NCI-H1436 (cell line): ENCODE measurements at places on chromosomes 12 and 14.
A peak's percentile ranks its signal among the peaks of the same experiment; 100 is the strongest.

DNA sequence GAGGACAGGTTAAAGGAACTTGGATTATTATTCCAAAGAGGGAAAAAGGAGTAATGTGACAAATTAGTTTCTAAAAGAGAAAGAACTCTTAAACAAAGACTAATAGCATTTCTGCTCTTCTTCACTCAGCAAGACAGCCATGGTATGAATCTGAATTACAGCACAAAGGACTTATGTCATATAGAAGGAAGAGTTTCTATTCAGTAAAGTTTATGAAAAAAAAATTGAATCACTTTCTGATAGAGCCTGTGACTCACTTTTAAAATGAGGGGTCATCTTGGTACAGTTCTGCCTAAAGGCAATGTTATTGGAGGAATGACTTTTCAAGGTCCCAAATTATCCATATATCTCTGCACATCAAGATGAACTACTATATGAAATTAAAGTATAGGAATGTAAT, 101.7 kb downstream of the DUSP6 start:
- DNase-seq, result no peak

- DNase-seq, result no peak
Measured at GRCh38 chr14:81433378-81433777, 33.3 kb upstream of the STON2 start.

DNA sequence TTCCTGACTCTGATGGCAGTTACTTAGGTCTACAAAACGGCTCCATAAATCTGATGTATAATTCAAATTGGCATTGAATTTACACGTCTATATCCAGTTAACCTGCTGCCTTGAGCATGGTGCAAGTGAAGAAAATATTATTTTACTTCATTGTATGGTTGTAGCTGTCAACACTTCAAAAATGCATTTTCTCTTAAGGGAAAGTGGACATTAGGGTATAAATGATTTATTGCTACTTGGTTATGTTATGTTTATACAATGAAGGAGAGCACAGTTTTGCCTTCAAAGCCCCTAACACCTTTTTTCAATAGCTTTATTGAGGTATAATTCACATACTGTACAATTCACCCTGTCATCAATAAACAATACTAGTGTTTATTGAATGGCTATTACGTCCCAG, 2.0 kb upstream of the USP15 start:
- no peak for DNase-seq

DNA sequence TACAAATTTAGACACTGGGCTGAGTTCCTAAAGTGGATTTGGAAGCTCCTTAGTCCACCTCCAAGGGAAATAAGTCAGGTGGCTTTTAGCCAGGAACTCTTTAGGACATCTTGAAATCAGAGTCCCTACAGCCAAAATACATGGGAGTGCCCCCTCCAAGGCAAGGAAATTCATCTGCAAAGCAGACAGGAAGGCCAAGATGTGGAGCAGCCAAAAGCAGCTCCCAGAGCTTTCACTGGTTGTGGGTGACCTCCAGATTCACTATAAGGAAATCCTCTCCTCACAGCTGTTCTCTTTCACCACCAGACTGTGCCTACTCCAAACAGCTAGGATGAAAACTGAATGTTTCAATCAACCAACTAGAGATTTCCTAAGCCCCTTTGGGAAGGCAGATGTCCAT, 6.6 kb downstream of the TTC9 start:
- no peak for DNase-seq

- no peak for DNase-seq
Measured at GRCh38 chr12:9130244-9130643, 14.5 kb upstream of the A2M start.

- no peak for DNase-seq
Measured at GRCh38 chr12:87376722-87377121, 652.5 kb downstream of the C12orf50 start.

DNA sequence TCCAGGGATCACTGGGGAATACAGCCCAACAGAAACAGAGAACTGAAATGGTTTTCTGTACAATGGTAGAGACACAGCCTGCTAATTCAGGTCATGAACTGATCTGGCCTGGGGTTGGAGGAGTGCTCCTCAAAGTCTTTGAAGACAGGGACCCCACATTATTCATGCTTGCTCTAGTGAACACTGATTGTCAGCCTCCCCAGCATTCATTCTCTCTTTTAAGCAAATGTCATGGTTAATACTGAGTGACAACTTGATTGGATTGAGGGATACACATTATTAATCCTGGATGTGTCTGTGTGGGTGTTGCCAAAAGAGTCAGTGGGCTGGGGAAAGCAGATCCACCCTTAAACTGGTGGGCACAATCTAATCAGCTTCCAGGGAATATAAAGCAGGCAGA, 288.4 kb upstream of the NOS1 start:
- no peak for DNase-seq

- DNase-seq, result peak; percentile 43
Measured at GRCh38 chr12:120468821-120469449, 613 bp downstream of the SRSF9 start.

DNA sequence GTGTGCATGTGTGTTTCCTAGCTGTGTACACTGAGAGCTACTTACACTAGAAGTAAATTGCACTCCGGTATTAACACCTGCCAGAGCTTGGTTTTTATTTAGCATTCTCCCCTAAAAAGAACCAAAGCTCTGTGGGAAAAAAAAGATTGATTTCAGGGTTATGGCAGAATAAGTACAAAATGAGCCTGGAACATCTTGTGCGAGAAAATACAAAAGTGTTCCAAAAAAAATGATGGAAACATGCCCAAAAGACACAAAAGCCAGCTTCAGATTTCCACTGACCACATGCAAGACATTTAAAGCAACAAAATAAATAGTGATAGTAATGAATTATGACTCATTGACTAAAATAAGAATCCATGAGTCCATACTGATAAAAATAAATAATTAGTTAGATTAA, 188.3 kb downstream of the GXYLT1 start:
- DNase-seq, result no peak

DNA sequence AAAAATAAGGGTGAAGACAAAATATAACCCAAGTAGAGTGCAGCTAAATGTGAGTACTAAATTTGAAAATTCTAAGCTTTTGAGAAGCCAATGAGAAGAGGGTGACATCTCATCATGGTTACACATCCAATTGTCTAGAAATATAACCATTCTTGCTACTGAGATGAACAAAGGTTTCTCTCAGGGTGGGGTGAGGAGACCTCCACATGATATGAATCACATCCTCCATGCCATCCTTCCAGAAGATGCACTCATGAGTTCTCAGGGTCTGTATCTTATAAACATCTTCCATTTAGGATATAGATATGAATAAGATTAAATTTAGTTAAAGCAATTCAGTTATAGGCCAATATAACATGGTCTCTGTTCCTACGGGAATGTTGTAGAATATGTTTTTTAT, 38.9 kb upstream of the E2F7 start:
- DNase-seq, result no peak

- no peak for DNase-seq
Measured at GRCh38 chr14:61470261-61470960, 149.0 kb downstream of the PRKCH start.

GRCh38 chr14:48616931-48617330, 941.5 kb upstream of the MDGA2 start:
- no peak for DNase-seq

DNA sequence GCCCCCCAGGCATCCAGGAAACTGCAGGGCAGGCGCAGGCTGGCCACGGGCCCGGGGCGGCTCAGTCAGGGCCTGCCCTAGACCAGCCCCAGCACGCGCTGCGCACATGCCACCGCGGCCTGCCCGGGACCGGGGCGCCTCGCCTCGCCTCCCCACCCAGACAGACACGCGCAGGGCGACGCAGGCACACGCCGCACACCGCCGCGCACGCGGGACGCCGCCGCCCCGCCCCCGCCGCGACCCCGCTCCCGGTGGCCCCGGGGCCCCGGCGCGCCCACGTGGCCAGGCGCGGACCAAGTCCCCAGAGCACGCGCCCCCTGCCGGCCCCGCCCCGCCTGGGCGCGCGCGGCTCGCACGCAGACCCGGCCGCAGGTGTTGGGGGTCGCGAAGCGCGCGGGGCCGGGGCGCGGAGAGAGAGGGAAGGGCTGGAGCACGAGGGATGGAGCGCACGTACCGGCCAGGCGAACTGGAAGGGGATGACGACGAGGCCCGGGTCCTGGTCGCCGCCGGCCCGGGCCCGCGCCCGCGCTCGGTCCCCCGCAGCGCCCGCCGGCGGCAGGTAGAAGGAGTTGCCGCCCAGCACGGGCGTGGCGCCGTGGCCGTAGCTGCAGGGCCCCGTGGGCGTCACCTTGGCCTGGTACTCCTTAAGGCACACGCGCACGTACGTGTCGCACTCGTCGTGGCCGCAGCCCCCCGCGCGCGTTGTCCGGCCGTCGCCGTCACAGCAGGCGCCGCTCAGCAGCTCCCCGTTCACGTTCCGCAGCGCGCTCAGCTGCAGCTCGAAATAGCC, 1.1 kb downstream of the JAG2 start:
- DNase-seq, result no peak

GRCh38 chr14:86357876-86358275, 827.9 kb downstream of the FLRT2 start:
- peak; percentile 68 for DNase-seq

DNA sequence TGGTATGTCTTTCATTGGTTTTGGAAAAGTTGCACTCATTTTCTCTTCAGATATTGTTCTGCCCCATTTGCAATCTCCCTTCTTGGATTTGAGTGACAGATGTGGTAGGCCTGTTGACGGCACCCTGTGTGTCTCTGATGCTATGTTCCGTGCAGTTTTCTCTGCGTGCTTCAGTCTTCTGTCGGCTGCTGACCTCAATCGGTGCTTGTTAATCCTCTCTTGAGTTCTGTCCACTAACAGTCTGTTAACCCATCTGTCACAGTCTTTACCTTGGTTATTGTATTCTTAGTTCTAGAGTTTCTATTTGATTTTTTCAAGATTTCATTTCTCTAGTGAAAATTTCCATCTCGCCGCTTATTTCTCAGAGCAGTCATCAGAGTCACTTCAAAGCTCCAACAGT, 20.7 kb upstream of the PLD4 start:
- no peak for DNase-seq

- DNase-seq, result no peak
Measured at GRCh38 chr12:92719674-92720073, 16.9 kb downstream of the PLEKHG7 start.

DNA sequence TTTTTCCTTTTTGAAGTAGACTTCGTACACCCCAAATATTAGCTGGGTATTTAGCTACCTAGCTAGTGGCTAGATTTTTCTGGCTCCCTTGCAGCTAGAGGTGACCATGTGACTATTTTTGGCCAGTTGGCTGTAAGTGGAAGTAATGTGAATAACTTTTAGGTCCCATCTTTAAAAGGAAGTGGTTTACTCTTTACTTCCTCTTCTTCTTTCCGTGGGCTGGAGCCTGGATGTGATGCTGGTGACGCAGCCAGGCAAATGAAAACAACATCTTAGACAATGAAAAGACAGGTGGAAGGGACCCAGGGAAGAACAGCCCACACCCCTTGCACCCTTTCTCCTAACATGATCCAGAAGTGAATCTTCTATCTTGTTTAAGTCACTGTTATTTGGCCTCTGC, 245.5 kb downstream of the ATP23 start:
- DNase-seq, result no peak

GRCh38 chr14:54642801-54643695, 76.1 kb downstream of the SAMD4A start:
- no peak for DNase-seq

DNA sequence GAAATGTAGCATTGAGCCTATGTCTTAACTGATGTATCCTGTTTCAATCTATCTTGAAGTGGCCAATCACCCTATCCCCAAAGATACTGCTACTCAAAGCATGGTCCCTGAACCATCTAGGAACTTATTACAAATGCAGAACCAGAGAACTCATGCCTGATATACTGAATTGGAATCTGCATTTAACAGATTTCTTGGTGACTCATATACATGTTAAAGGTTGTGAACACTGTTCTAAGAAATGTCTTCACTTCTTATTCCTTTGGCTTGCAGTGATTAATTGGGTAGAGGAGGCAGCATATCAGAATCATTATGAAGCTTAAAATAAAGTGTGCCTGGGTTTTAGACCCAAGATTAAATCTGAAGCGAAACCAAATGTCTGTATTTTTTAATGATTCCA, 795.6 kb downstream of the DIO2 start:
- DNase-seq, result no peak

DNA sequence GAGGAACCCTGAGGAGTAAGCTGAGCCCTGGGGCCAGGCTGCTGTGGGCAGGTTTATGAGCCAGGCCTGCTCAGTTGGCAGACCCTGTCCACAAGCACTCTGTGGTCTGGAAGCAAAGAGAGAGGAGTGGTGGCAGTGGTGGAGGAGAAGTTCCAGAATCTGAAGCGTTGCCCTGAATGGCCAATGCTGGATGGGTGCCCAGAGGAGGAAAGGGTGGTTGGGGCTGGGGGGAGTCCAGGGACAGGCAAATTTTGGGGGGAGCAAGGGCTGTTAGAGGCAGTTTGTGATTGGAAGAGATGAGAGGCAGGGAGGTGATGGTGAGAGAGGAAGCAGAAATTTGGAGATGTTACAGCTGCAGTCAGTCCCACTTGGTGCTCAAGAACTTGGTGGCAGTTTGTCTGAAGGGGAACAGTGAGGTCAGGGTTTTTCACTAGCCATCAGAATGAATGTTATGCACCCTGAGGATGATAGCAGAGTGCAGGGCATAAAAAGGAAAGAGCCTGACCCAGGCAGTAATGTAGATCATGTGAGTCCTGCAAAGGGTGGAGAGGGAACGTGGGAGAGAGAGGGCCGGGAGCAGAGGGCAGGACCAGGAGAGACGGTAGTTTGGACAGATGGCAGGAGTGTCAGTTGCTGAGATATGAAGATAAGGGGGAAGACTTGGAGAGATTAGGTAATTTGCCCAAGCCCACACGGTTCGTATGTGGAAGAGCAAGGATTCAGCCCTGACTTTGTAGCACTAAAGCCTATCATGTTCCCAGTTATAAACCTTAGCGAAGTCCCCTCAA, 51.2 kb downstream of the GALNT8 start:
- no peak for DNase-seq

DNA sequence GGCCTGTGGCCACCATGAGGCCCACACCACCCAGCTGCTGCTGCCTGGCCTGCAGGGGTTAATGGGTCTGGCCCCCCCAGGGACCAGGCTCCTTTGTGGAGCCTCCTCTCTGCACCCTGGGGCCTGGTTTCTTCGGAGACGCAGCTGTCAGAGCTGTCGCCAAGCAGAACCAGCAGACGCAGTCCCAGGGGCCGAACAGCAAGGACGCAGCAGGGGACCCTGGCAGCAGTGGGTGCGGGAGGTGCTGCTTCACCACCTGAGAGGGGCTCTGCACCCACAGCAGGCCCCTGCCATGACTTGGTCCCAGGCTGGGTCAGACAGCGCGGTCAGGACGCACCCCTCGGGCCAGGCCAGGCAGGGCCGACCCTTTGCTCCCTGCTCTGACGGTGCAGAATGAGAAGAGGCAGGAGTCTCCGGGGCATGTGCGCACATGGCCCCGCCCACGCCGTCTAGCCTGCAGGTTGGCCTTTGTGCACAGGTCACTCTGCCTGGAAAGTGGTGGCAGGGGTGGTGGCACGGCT, 30.5 kb downstream of the JAG2 start:
- no peak for DNase-seq

- no peak for DNase-seq
Measured at GRCh38 chr14:72528059-72528862, 365.6 kb downstream of the DPF3 start.

- peak; percentile 84 for DNase-seq
Measured at GRCh38 chr12:66130267-66131066, at the start of gene LLPH. Gene LLPH, minus strand, starts transcription at chr12:66130750. Its CDS starts 1,644 bp downstream, at chr12:66129106.
